Right lobe of liver (tissue), 6 donors: ENCODE measurements at places on chromosomes 16 and 17.

DNA sequence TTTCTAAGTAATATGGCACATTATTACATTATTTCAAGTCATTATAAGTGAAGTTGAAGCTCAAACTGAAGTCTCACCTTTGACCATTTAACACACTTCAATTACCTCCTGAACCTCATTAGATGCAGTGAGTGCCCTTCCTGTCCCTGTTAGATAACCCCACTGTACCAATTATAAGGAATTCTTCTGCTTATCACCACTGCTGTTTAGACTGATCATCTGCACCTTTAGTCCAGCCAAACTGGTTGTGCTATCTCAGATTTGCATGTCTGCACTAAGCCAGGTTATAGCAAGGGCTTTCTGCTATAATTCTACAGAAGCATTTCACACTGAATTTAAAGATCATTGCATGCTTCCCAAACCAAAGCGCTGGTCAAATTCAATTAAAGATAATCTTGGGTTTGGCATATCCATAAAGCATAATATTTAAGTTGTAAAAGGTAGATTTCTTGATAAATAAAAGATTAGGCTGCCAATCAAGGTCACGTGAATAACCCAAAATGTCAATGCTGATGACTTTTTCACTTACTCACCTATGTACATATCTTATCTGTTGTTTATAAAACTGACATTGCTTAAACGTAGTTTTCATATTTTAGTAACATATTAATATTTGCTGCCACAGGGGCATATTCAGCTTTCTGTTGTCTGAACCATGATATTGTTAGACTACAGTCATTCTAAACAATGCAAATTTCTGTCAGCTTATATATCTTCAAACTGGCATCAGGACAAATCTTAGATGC, 11.9 kb downstream of the ITFG1 start:
- no peak for DNase-seq

- no peak for DNase-seq
Measured at GRCh38 chr16:31754998-31755615, 118.5 kb upstream of the ZNF267 start.

- DNase-seq, result no peak
Measured at GRCh38 chr16:62969711-62970318, 933.6 kb upstream of the CDH8 start.

GRCh38 chr17:73188011-73188410, 4.8 kb upstream of the COG1 start:
- DNase-seq, result no peak

DNA sequence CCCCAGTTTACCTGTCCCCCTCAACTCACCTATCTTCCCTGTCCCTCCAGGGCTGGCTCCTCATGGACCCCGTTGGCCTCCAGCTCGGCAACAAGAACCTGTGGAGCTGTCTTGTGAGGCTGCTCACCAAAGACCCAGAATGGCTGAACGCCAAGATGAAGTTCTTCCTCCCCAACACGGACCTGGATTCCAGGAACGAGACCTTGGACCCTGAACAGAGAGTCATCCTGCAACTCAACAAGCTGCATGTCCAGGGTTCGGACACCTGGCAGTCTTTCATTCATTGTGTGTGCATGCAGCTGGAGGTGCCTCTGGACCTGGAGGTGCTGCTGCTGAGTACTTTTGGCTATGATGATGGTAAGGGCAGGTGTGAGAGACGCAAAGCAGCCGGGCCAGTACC, 31.3 kb downstream of the NLRC5 start:
- no peak for DNase-seq

DNA sequence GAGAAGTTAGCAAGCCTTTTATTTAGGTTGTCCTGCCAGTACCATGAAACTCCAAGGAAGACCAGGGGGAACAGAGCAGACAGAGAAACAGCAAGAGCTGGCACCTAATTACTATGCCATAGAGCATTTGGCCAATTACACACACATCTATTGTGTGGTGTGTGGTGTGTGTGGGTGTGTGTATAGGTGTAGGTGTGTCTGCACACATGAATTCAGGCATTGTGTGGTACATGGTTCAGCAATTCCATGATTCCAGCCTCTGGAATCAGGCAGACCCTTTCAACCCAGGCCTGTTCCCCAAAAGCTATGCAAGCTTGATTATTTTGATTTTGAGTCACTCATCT, 25.7 kb downstream of the IQCK start:
- DNase-seq, result no peak

DNA sequence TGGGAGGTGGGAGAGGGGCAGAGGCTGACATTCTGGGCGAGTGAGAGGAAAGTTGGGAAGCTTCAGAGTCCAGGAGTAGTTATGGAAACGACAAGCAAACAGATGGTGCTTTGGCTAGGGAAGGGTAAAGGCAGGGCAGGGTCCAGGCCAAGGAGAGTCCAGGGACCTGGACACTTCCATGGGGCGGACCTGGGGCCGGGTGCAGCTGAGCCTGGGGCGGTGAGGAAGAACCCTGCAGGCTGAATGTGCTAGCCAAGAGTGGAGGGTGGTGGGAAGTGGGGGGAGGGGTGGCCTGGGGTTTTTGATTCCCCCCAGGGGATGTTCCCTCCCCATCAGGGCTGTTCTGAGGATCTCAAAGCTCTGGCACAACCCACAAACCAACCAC, 2.6 kb downstream of the PPP1R9B start:
- DNase-seq, result peak; percentile 55

DNA sequence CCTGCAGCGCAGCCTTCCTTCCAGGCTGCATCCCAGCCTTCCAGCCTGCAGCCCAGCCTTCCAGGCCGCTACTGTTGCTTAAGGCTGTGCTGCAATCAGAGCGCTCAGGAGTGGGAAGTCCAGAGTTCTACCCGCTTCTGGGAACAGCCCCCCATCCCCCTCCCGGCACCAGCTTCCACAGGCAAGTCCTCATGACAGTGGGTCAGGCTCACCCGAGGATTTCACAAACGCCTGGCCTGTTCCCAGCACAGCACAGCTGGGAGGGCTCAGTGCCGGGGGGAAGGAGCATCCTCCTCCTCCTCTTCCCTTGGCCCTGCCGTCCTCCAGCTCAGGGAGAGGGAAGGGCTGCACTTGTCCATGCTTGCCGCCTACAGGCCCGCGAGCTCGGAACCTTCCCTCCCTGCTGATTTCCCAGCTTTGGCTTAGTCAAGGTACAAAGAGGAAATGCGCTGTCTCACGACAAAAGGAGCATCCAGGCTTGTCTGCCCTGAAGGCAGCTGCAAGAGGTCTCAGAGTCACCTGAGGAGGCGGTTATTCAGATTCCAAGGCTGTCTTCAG, 8.3 kb downstream of the SOCS3 start:
- DNase-seq, result peak; percentile 97
